ENCODE measurements at places on chromosomes 13 and 19.

GRCh38 chr19:48665786-48666185 lies 7.0 kb downstream of the NTN5 start:
- DNase-seq = no peak

DNA sequence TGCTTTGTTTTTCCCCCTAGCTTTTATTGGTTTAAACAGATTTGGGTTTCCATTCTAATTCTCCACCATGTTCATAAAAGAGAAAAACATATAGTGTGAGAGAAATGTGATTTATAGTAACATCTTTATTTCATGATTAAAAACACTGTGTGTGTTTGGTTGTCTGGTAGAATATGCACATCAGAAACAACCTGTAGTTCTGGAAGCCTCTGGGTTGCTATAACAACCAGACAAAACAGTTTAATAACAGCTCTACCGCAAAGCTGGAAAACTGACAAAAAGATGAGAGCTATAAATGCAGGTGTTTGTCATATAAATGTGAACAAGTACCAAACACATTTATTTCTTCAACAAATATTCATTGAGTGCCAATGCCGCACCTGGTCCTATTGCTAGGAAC lies 9.8 kb downstream of the KBTBD6 start:
- no peak for DNase-seq

- DNase-seq = no peak
Observed at GRCh38 chr13:43732726-43733125, 54.0 kb downstream of the ENOX1 start.

GRCh38 chr13:83184150-83184475 lies 698.2 kb downstream of the SLITRK1 start:
- no peak for DNase-seq

DNA sequence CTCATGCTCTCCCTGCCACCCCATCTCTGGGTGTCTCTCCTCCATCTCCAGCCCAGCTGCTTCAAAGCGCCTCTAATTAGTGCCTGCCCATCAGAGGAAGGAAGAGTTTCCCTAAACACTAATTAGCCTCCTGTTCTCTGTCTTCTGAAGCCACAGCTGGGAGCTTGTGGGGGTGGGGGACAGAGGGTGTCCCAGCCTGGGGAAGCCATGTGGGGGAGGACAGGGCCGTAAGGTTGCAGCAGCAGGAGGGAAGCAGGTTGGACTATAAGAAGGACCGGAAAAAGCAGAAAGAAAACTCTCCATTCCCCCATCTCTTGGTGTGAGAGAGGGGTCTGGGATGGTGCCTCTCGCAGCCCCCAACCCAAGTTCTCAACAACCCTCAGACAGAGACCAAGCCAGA lies 26.2 kb downstream of the SLC8A2 start:
- no peak for DNase-seq

GRCh38 chr19:46976845-46977320 lies 42.8 kb upstream of the NPAS1 start:
- DNase-seq = peak; percentile 93

- no peak for DNase-seq
Observed at GRCh38 chr13:40192452-40192851, 474.0 kb downstream of the FOXO1 start.

DNA sequence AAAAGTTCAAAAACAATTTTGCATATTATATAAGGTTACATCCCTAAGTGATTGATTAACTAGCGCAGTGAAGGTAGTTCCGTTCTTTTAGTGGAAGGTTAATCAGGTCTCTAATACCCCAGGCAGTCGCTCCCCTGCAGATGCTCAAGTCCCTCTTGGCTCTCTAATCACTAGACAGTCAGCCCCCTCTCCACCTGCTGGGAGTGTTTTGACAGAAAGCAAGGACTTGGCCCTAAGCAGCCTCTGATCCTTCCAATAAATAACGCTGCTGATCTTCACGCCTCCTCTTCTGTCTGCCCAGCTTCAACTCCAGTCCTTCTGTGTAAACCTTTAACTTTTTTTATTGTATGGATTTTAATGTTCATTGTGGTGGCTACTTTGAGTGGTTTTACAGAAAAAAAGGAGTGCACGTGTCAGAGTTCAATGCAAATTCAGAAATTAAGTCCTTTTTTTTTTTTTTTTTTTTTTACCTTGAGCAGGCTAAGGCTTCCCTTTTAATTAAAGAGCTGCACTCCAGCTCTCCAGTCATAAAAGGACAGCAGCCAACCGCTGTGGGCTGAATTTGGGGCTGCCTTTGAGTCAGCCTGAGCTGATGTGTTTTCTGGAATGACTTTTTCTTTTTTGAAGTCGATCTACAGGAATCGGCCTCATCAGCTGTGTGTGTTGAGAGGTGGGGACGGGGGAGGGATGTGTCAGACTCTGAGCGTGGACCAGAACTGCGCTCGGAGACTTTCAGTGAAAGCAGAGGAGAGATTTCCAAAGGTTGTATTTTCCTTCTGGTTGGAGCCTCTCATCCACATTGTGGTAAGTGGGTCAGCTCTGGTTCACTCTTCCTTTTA lies 33.8 kb upstream of the MYO16 start:
- DNase-seq = no peak

Data from AG10803 (cell line).